Glomerular endothelial cell (primary cell): ENCODE measurements at places on chromosomes 4 and X.

DNA sequence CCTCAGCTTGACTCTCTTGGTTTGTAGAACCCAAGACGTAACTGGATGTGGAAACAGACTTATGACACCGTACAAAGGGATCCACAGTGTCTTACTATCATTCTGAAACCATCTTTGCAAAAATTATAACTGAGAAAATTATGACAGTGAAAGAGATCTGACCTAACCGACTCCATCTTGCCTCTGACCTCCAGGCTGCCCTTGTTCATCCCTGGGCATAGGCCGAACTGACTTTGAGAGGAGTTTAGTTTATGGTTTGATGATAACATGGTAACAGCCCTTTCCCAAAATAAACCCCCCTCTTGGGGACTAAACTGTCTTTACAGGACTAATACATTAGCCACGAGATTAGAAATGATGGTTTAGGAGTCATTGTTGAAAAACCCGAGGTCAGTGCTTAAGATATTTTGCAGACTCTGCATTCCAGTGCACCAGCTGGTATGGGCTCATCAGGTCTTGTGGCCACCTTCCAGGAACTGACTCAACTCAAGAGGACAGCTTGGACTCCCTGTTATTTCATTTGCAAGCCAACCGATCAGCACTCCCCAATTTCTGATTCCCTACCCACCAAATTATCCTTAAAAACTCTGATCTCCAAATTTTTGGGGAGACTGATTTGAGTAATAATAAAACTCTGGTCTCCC, 49.6 kb downstream of the CASP3 start:
- DNase-seq, result no peak

GRCh38 chrX:19372547-19373331, 29.0 kb downstream of the PDHA1 start:
- no peak for DNase-seq

DNA sequence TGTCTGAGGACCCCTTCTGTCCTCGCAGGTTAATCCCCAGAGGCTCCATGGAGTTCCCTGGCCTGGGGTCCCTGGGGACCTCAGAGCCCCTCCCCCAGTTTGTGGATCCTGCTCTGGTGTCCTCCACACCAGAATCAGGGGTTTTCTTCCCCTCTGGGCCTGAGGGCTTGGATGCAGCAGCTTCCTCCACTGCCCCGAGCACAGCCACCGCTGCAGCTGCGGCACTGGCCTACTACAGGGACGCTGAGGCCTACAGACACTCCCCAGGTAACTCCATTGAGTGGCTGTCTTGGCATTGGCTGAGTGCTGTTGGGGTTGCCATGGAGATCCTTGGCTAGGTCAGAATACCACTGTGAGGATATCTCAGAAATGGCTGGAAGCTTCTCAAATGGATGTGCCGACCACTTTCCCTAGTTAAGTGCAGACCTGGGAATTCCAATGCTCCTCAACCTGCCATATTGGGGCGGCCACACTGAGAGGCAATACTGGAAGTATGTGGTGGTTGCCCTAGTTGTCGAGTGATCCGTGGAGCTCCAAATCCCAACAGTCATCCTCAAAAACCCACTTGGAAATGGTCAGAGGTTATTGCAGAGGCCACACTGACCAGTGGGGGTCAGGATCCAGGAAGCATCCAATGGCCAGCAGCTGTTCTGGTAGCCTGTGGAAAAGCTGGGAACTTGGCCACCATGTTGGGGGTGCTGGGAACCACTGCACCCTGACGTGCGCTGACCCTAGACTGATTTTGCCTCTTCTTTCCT, 4.9 kb downstream of the GATA1 start:
- no peak for DNase-seq

- DNase-seq, result peak; percentile 48
These were observed 25.7 kb downstream of the USP53 start for GRCh38 chr4:119238068-119238722.

- DNase-seq, result no peak
These were observed 375.3 kb downstream of the IDS start for GRCh38 chrX:149129767-149130166.

DNA sequence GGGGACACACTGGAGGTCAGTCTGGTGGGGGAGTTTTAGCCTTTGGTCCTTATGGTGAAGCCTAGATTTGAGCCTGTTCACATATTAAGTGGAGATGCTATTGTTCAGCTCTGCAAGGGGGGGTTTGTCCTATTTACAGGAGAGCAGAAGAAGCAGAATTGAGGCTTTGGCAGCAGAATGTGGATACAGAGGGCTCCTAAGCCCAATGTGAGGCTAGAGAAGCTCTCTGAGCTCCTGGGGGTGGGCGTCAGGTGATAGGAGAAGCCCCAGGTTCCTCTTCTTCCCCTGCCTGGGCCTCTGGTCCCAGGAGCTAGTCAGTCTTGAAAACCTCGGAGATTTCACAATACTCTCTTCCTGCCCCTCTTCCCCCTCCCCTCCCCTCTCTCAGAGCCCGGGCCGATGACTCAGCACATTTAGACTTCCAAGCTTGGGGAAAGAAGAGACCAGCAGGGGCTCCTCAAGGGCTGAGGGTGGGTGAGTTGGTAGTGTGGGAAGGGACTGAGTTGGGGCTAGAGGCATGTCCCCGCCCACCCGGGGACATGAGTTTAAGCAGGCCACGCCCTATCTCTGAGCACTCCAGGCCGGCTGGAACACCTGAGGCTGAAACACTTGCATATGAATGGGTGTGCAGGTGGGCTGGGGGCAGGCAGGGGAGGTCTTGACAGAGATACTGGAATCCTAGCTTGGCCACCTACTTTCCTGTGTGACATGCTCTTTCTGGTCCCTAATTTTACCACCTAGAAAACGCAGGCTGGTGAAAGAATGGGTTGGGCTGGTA, 3.4 kb downstream of the TFE3 start:
- DNase-seq, result peak; percentile 45

- DNase-seq, result no peak
These were observed 534.1 kb upstream of the GALNTL6 start for GRCh38 chr4:171279131-171279530.

DNA sequence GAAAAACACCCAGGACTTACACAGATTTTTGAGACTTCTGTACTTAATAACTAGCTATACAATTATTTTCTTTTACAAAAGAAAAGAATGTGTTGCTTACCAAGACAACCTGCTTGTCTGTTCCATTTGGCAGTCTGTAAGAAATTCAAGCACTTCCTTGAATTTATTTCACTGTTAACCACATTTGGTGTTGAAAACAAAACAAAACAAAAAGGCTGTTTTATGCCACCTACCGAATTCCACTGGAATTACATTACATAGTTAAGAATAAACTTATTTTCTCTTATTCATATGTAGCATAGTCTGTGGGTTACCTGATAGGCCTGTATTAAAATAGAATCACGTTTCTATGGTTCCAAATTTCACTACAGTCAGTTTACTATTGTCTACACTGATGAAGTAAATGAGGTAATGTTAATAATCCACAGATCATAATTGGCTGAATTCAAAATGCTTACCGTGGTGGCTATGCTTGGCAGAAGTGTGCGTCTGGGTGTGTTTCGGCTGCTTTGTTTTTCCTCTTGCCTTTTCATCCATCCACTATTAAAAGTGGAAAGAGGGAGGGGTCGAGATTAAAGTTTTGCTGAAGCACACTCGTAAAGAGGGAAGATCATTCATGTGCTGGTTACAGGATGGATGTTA, at the start of gene TLR1:
Gene TLR1, minus strand, starts transcription at position 138 of the 642 bp plus-strand sequence. CDS start 5,960 bp downstream, outside the sequence.
- DNase-seq, result peak; percentile 63

GRCh38 chrX:44675362-44676024, 132.8 kb upstream of the FUNDC1 start:
- DNase-seq, result no peak

DNA sequence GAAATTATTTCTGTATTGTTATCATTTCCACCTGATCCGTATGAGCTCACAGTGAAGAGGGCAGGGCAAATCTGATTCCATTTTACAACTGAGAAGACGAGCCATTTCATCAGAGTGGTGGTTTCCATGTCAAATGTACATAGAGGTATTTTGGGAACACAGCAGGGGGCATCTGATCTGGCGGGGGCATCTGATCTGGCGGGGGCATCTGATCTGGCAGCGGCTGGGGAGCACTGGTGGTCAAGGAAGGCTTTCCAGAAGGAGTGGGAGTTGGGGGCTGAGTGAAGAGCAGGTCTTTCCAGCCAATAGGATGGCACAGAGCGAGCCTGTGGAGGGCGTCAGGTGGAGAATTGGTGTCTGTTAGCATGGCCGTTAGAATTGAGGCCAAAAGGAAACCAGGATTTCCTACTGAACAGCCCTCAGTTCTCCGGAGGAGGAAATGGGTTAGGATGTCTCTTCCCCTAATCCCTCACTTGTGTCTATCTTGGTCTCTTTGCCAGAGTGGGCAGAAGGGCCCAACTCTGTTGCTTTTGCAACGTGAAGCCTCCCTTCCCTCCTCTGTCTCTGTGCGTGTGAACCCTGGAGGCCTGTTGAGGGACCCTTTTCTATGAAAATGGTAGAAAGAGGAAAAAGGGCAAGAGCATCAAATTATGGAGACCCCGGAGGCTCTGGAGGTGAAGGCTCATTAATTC, 41.3 kb downstream of the RHOH start:
- DNase-seq, result no peak

DNA sequence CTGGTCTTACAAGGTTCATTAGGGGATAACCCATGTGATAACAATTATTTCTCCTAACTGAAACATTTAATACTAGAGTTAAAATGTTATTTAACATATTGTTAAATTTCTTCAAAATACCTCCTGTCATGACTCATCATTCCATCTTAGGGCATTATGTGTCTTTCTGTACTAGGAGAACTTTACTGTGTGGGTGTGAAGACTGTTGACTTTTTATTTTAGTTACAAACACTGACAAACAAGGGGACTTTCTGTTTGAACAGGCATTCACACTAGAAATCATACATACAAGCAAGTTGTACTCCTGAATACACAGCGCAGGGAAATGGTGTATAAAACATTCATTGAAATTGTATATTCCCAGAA, 175.9 kb downstream of the FBXW7 start:
- DNase-seq, result no peak

GRCh38 chrX:110178179-110178865, 139.6 kb downstream of the AMMECR1 start:
- no peak for DNase-seq

DNA sequence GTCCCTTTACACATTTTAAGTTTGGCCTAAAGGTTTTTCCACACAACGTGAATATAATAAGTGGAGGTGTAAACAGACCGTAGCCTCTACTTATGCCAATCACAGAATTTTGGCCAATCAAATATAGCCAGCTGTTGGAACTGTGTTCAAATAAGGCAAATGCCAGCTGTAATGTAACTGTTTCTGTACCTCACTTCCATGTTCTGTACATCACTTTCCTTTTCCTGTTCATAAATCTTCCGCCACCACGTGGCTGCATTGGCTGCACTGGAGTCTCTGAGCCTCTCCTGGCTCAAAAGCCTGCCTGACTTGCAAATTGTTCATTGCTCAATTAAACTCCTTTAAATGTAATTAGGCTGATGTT, 105.1 kb upstream of the SMIM31 start:
- DNase-seq, result no peak

DNA sequence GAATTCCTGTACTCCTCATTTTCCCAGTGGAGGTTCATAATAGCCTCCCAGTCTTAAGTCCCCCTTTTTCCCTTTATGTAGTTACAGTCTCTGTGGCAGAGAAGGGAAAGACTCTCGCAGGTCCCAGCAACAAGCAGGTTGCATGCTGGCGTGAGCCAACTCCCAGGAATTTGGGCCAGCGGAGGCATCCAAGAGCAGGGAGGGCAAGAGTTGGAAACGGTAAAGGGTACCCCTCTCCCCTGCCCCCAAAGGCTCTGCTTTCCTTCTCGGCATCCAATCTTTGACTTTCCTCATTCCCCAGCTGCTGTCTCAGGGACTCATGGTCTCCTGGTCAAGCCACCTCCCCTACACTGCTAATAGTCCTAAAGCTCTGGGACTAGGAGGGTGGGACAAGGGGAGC, 15.4 kb upstream of the HSFX2 start:
- no peak for DNase-seq

DNA sequence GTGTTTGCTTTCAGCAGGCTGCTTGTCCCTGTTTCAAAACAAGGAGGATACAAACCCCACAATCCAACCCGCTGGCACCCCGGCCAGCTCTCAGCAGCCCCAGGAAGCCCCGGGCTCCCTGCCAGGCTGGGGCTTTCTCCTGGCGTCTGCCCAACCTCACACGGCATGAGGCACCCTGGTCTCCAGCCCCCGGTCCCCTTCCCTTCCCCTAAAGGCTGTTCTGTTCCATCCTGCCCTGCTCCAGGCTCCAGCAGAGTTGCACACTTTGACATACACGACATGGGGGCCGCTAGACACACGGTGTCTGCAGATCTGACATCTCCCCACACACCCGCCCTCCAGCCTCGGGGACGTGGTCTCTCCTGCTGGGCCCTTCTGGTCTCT, 107.7 kb upstream of the ADRA2C start:
- DNase-seq, result no peak

GRCh38 chr4:119861731-119862130, 204.9 kb downstream of the MAD2L1 start:
- no peak for DNase-seq

- no peak for DNase-seq
These were observed 124.6 kb downstream of the DCHS2 start for GRCh38 chr4:154366956-154367355.

- no peak for DNase-seq
These were observed 57.3 kb upstream of the FAM9B start for GRCh38 chrX:9091258-9091657.

DNA sequence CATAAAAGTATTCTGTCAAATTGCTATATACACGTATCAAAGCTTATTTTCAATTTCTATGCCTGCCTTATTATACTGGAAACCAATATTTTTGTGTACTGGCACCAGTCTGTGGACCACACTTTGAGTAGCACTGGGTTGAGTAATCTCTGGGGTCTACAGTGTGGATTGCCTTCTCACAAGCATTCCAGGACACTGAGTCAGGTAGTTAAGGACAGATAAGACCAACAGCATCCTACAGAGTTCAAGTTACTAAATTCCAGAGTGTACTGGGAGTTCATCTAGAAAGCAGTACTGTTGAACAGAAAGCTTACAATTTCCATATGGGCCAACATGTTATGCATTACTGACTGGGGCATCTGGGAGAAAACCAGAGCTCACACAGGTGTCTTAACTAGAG, 61.8 kb downstream of the VMA21 start:
- DNase-seq, result no peak

GRCh38 chr4:53716471-53717063, 125.3 kb upstream of the LNX1 start:
- no peak for DNase-seq

DNA sequence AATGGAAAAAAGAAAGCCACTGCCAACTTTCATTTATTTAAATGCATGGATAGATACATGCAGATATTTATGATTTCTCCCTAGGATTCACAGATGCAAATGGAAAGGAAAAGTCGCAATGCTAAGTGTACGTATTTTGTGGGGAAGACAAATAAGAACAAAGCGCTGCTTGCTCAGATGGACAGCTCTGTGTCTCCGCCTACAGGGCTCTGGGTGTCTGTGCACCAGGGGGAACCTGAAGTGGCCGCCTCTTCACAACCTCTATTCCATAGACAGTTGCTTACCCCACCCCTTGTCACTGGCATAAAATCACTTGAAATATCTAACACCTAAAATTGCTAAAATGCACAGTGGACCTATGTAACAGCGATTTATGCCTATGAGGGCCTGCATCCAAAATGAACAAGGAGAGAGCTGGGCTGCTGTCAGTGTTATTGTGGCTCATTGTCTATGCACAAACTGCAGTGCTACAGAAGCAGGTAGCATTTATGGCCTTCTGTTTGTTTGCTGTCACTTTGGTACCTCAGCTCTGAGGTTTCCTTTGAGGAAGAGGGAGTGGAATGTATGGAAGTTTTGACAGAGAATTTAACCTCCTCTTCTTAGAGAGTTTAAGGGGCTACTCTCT, 58.6 kb upstream of the PAGE1 start:
- DNase-seq, result no peak
